ENCODE measurements at places on chromosomes 12 and 14.

- no peak for DNase-seq
These were observed 968.5 kb downstream of the AACS start for GRCh38 chr12:126033751-126034150.

- no peak for DNase-seq
These were observed 463.3 kb upstream of the FOXG1 start for GRCh38 chr14:28303248-28303647.

GRCh38 chr12:95182868-95183415 lies 34.3 kb downstream of the FGD6 start:
- DNase-seq: no peak

- no peak for DNase-seq
These were observed 356.9 kb upstream of the STXBP6 start for GRCh38 chr14:25406818-25407217.
